ENCODE measurements at places on chromosomes 2 and 18.

DNA sequence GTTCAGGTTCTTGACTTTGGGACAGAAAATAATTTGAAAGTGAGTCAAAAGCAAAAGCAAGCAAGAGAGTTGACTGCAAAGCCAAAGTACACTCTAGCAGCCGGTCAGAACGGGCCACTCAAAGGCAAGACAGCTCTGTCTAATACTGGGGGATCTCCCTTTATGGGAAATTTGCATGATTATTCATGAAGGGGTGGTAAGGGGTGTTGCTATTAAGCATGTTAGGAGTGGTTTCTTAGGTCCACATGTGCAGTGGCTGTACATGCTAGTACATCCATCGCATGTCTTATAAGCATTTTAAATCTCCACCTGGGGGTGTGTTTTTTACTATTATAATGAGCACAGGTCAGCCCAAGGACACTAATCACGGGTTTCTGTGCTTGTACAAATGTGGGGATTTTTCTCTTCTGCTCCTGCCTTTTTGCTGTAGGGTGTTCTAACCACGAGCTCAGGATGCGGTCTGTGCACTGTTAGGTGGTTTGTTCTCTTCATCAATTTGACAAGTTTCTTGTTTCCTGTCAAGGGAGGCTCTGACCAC lies 60.2 kb upstream of the SPP2 start:
- DNase-seq: no peak

- DNase-seq: no peak
These were observed 233.7 kb upstream of the CWC22 start for GRCh38 chr2:180240774-180241173.

GRCh38 chr18:30852980-30853379 lies 189.6 kb downstream of the DSC3 start:
- DNase-seq: no peak

DNA sequence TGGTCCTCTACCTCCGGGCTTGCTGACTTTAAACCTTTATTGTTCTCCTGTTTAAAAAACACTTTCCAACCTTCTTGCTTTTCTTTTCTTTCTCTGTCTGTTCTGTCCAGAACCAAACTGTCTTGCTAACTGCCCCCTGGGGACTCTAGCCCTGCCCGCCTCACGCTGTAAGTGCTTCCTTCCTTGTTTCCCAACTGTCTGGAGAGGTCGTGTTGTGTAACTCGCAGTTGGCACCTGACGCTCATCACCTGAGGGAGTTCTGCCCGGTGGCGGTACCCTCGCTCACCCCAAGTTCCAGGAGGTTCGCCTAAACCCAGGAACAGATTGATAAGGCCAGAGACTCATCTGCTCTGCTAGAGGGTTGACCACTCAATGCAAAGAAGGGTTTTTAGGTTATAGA lies 123.4 kb downstream of the MTCL1 start:
- no peak for DNase-seq

DNA sequence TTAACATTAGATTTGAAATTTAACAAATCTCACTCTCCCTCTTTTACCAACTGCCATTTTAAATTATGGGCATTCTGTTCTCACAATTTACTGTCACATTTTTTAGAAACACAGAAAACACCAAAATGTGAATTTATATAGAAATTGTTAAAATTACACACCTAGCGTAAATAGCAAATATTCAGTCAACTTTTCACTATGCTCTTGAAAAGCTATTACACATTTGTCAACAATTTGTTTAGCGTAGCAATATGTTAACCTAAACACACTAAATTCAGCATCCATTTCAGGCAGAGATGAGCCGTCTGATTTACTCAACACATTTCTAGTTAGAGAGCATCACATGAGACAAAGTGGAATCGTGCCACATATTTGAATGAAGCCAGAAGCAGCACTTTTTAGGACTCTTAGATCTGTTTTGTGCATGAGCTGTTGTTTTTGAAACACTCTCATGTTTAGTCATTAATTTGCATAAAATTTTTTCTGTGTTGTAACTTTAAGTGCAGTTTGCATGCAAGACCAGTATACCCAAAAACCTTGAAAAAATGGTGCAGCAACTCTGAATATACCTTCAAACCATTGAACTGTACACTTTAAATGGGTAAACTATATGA lies 8.2 kb downstream of the TTC32 start:
- no peak for DNase-seq

DNA sequence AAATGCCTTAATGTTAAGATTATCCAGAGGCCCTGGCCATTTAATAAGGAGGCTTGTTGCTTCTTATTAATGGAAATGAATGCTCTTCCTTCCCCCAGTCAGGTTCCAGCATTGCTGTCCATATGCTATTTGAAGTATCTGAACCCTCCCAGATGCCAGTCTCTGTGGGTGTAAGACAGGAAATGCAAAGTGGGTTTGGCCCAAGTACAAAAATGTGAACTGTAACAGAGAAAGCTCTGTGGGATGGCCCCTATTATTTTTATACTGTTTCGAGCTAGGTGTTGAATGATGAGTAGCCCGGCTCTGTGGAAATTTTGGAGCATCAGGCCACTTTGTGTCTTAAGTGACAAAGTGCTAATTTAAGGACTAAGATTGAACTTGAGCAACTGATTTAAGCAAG lies 141.0 kb downstream of the UXS1 start:
- DNase-seq: peak; percentile 32

- DNase-seq: no peak
These were observed 1357.8 kb upstream of the CRIM1 start for GRCh38 chr2:34997779-34998178.

DNA sequence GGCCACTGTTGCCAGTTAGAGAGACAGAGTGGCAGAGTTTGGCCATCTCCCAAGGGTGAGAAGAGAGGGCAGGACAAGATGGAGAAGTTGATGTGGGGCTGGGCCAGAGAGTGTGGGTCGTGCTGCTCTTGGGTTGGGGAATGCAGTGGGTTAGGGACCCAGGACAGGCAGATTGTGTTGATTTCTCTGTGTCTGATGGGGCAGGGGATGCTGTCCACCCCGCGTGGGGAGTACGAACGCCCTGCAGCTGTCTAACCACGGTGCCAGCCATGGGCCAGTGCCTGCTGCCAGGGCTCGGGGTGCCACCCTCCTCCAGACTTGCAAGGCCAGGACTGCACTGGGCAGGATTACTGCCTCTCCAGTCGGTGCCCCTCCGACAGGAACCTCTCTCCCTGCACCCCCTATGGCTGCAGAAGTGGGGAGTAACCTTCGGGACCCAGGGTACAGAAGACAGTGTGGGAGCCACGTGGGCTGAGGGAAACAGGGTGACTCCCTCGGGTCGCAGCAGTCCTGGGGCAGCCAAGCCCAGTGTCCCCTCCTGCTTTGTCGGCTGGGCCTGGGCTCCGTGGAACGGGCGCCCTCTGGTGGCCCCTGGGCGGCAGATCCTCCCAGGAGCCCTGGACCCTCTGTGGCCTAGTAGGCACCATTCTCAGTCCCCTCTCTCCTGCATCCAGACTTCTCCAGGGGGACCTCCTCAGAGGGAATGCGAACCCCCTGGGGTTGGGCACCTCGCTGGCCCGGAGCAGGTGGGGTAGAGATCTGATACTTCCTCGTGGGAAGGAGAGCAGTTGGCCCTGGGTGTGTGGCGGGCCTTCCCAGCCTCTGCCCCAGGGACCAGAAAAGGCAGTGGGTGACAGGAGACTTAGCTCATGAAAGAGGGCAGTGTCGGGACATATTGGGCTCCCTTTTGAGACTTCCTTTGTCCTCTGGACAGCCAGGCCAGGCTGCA lies 2.7 kb downstream of the GPC1 start:
- no peak for DNase-seq

- DNase-seq: no peak
These were observed 139.2 kb downstream of the DYM start for GRCh38 chr18:49321271-49321670.

- no peak for DNase-seq
These were observed 674.3 kb downstream of the STK39 start for GRCh38 chr2:167572883-167573619.

GRCh38 chr2:176001281-176001915 lies 669 bp downstream of the LNPK start:
- peak; percentile 28 for DNase-seq

DNA sequence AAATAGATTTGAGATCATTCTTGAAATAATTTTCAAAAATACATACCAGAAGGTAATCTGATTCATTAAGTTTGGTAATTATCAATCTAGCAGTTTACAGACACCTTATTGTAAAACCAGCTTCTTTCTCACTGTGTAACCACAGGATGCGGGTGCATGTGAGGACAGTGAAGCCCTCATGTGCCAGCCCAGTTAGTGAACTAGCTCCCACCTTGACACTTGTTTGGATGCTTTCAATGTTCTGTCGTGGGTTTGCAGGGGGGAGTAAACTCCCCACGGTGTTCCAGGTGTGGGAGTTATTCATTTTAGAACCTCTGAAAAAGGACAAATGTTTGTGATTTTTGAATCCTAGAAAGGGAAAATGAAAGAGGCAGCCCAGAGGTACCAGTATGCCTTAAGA lies 59.0 kb downstream of the WDSUB1 start:
- DNase-seq: no peak

DNA sequence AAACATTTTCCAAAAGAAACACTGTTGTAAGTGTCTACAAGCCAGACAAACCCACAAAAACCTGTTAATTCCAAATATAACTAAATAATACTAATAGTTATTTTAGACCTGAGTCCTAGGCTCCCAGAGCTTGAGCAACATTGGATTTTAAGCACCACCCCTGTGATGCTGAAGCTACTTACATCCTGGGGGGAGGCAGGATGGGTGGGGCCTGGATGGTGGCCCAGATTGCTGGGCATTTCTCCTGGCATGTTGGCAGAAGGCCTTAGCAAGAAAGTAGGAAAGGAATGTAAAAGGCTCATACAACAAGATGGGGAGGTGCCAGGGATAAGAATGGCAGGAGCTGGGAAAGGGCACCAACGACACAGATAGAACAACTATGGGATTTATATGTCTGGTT lies 50.7 kb upstream of the OTX1 start:
- no peak for DNase-seq

DNA sequence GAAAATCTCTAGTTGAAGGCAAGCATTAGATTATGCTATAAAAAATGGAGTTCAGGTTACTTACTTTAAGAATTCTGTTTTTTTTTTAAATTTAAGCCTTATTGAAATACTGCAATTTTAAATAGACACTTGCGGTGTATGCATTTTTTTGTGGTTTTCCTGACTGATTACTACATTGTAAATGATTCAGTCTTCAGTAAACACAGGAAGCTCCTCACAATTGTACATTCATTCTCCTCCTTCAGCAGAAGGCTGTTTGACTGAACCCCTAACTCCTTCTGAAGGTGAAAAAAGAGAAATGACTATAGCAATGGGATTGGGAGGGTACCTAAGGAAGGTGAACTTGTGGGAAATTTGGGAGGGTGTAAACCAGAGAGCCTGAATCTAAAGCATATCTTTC lies 136.1 kb downstream of the GCA start:
- no peak for DNase-seq

- DNase-seq: no peak
These were observed 30.0 kb downstream of the PPP3R1 start for GRCh38 chr2:68222287-68222686.

DNA sequence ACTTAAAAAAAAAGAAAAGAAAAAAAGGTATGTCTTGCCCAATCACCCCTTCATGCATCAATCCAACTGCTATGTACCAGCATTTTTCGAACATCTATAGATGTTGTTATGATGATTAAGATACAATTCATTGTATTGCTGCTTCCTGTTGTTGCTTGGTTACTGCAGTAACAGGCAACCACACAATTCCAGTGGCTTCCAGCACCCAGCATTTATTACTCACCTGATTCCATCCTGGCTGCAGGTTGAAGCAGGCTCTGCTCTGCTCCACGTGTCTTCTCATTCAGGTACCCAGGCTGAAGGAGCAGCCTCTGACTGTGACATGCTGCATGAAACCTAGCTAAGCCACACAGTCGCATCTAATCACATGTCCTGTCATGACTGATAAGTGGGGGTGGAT lies 196.9 kb downstream of the INO80D start:
- DNase-seq: peak; percentile 24

- DNase-seq: no peak
These were observed 44.0 kb downstream of the CPO start for GRCh38 chr2:206983161-206983859.
